ENCODE measurements at places on chromosomes 6 and 20.

DNA sequence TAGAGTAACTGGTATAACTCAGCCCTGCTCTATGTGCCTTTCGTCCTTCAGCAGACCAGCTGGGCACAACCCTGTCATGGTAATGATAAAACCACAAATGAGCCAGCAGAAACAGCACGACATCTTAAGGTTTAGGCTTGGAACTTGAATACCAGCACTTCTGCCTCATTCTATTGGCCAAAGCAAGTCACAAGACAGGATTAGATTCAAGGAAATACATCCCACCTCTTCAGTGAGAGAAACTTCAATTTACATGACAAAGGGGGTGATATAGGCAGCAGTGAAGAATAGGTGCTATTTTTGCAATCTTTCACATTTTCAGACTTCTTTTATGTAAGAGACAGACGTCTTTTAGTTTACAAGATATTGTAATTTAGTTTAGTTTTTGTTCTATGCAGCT, 69.8 kb upstream of the SLC35F1 start:
- DNase-seq: no peak

DNA sequence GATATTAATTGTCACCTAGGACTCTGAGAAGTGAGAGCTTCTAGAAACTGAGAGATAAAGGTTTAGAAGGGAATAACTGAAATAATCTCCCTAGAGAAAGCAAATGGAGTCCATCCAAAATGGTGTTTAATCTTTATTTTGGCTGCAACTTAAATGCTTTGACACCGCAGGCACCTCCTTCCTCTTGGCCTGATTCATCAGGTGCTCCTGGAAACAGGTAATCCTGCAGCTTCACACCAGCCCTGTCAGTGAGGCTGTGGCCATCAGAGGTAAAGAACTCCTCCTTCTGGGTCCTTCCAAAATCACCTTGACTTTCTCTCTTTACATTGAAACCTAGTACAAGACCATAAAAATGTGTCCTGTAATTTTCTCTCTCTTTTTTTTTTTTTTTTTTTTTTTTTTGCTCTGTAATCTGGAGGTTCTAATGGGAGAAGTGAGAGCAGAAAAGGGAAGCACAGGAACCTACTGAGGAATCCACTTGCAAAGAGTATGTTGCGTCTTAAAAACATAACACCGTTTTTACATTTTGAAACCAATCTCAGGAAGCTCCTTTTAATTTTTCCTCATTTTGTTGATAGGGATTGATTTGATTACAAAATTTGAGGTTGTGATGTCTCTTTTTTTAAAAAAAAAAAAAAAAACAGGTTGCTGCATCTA, 124.2 kb downstream of the LRRC1 start:
- no peak for DNase-seq

DNA sequence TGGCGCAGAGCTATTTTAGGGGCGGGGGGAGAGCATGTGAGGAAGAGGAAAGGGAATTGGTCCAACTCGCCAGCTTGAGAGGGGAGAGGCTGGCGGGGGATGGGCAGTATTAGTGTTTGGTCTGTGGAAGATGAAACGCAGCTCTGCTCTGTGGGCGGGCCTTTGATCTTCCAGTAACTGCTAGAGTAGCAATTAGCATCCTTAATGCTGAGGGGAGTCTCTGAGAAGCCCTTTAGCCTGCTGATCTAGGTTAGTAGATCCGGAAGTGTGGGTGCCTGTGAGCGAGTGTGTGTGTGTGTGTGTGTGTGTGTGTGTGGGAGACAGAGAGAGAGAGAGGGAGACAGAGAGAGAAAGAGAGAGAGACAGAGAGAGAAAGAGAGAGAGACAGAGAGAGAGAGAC, 117.2 kb upstream of the BACH2 start:
- DNase-seq: peak; percentile 63

- no peak for DNase-seq
Observed at GRCh38 chr6:138796771-138797170, 884 bp downstream of the ECT2L start.

- DNase-seq: no peak
Observed at GRCh38 chr20:10610251-10610650, 63.5 kb downstream of the JAG1 start.

GRCh38 chr20:3101737-3102574, 17.4 kb upstream of the AVP start:
- no peak for DNase-seq

- no peak for DNase-seq
Observed at GRCh38 chr20:41006126-41006935, 22.3 kb upstream of the TOP1 start.

DNA sequence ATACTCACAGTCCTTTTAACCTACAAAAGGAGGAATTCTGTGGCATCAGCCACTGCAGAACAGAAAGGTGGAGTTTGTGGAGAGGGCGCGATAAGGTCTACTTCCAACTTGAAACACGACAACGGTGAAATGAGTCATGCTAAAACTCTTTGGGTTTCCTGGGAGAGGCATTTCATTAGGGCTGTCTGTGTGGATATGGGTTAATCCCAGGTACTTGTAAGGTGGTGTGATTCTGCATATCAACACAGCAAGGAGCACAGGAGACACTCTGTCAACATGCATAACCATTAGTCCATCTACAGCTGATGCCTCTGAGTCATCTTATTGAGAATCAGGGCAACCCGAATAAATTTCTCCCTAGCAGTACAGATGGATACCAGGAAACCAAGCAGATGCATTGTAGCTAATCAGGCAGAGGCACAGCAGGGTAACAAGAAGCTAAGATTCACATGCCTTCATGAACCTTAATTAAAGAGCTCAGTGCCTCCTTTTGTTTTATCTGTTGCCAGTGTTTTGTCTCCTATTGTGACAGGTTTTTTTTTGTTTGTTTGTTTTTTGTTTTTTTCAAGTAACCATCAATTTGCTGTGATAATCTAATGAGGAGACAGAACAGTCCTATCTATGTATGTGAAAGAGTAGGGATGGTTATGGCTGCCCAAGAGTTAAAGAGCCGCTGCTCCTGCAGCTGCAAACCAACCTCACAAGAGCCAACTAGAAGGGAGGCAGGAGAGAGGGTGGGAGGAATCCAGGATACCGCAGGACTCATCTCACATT, 315.8 kb upstream of the SOX4 start:
- DNase-seq: no peak

- peak; percentile 38 for DNase-seq
Observed at GRCh38 chr20:48821261-48821920, 6.4 kb downstream of the PREX1 start.

GRCh38 chr6:134245041-134245440, 72.9 kb downstream of the SGK1 start:
- no peak for DNase-seq

DNA sequence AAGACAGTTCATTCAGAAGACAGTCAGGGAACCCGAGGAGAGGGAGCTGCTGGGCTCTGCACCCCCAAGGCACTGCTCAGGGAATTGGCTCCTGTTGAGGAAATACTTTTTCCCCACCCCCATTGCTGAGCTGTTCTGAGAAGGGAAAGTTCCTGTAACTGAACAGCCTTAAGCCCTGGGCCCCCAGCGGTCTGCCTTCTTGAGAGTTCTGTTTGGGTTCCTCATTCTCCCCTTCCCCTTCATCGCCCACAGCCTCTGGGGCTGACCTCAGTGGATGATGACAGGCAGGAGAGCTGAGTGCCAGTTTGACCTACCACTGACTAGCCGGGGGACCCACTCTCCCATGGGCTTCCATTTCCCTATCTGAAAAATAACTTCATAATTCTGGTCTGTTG, 10.7 kb downstream of the HCK start:
- DNase-seq: no peak

DNA sequence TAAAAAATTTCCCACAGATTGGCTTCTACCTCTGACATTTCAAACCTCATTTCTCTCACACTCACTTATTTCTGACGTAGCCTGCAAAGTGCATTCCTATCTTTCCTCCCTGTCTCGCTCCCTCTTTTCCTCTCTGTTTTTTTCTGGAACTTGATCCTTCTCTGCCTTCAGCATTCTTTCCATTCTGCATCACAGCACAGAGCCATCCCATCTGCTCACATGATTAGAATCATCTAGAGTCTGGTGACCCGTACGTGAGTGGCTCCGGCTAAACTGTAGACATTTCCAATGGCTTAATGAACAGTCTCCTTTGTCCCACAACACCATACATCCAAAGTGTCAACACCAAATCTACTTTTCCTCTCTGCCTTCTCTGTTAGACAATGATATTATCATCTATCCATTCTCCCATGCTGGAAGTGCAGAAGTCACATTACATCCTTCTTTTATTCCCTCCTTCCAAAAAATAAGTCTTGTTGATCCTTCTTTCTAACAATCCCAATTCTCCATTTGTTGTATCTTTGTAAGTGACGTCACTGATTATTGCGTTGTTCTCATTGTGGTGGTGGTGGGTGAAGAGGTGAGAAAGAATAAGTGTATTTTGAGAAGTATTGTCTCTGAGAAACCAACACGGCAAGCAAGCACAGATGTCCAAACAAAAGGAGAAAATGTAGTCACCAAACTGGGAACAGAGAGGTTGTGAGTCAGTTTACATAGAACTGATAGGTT, 41.6 kb downstream of the OPRM1 start:
- no peak for DNase-seq

DNA sequence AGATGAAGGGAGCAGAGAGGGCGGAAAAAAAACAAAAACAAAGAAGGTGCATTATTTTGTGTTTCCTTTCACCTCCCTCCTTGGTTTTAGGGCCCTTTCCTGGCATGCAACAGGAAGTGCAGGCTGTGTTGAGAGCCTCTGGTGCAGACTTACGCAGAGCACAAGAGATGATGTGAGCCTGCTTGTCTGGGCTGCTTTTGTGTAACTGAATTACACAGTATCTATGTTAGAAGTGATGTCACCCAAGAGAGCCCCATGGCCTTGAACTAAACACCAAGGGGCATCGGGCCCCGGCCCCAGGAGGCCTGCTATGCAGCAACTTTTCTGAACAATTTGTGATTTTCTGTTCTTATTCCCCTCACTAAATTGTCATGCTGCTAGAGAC, 25.5 kb downstream of the GNAS start:
- no peak for DNase-seq

DNA sequence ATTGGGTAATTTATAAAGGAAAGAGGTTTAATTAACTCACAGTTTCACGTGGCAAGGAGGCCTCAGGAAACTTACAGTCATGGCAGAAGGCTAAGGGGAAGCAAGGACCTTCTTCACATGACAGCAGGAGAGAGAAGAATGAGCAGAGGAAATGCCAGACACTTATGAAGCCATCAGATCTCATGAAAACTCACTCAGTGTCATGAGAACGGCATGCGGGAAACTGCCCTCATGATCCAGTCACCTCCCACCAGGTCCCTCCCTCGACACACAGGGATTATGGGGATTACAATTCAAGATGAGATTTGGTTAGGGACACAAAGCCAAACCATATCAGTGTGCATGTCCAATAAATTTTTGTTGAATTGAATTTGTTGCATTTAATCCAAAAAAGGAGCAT, 52.0 kb downstream of the ECT2L start:
- no peak for DNase-seq

GRCh38 chr6:15244620-15245360, 1.1 kb upstream of the JARID2 start:
- peak; percentile 31 for DNase-seq

DNA sequence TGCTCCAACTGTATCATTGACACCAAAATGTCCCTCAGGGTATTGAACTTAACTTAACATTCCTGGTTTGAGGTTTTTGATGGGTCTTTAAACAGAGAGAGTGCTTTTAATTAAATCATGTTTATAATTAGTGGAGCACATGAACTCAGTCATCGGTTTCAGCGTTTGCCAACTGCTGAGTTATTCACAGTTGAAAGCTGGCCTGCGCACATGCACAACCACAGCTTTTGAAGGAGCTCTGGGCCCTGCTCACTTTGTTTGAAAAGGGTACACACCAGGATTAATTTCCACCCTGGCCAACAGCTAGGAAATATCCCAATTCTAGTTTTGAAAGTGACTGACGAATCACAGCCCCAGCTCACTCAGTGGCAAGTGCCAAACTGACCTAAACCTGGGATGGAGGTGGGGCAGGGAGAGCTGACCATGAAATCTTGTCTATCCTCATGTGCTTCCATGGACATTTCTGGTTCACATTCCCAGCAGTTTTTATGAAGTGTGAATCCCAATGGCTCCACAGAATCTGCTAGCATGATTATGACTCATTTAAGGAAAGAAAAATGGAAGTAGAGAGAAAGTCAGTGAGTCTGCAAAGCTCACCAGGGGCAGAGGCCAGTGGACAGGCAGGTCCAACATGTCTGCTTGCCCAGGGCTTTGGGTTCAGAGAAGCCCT, 247.8 kb downstream of the FNDC1 start:
- no peak for DNase-seq

GRCh38 chr6:36976007-36976264, 10.1 kb downstream of the MTCH1 start:
- DNase-seq: no peak

GRCh38 chr6:46989398-46989797, 52.7 kb downstream of the ADGRF1 start:
- DNase-seq: no peak

DNA sequence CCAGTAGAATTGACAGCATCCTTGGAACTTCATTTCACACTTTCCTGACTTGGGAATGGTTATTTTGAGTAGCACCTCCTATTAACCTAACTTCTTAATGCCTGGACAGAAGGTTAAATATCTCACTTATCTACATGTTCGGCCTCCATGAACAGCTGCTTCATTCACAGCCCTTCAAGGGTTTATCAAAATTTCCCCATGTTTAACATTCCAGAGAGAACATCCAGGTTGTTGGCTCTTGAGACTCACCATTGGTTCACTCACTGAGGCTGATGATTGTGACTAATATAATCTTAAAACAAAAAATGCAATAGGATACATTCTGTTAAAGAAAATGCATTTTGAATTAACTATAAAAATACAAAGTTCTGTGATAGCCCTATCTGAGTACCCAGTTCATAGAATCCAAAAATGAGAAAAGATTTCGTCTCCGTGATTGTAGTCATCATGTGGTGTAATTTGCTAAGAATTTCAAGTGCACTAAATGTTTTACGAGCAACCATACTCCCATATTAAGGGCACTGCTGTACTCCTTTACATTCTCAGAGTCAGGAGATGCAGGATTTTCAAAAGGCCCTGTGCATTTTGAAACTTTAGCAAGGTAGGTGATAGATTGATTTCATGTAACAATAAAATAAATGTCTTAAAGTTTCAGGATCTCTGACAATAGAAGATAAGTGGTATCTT, 260.6 kb upstream of the TAB2 start:
- no peak for DNase-seq

- no peak for DNase-seq
Observed at GRCh38 chr6:105484238-105485161, 81.6 kb upstream of the PREP start.

DNA sequence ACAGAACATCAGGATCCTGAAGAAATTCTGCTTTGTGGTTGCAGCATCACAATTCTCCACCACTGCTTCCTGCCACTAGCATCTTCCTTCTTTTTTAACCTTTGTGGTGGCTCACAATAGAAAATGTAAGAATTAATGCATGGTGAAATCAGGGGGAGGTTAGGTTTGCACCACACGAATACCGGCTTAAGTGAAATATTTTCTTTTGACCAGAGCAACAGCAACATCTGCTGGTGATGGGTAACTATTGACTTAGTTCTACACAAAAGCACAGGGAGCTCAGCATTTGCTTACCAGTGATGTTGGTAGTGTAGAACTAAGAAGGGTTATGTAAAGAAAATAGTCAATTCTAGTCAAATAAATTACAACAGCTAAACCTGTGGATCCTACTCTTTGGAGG, 280.5 kb downstream of the SYNE1 start:
- DNase-seq: no peak

Data from CD8-positive, alpha-beta T cell (primary cell).